ENCODE measurements at places on chromosomes 3 and 15.

DNA sequence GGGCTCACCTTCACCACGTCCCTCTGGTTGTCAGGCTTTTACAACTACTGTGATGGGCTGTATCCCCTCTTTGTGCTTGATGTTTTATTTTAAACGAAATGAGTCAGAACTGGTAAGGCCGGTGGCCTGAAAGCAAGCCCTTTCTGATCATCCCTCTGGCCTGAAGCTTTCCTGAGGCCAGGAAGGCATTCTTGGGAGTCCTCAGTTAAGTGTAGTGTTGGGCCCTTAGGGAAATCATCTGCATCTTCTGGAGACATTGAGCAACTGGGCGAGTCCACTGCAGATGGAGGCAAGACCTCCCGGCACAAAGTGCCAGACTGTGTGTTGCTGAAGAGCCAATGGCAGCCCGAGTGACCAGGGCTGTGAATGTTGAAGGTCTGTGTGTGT, 33.0 kb upstream of the AMOTL2 start:
- DNase-seq, result no peak

DNA sequence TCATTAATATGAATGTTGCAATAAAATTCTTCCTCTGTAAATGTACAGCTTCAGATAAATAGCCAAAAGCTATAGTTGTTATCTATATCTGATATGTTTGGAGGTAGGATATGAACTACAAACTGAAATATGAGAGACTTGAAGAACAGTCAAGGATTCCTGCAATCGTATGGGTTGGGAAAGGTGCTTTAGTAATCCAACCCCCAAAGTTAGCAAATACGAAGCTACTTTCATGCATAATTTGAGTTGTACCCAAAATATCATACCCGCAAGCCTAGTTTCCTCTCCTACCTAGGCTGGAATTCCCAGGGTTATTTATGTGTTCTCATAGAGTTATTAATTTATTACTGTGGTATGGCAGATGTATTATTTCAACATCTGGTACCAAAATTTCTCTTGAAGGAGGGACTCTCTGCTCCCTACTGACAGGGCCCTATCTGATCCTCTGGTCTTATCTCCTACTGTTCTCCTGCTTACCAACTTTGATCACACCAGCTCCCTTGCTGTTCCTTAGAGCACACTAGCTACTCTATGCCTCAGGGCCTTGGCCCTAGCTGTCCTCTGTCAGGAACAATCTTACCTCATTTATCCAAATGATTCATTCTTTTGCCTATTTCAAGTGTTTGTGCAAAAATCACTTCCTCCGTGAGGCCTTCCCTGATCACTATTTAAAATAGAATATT, 140.4 kb upstream of the CCDC54 start:
- DNase-seq, result no peak

DNA sequence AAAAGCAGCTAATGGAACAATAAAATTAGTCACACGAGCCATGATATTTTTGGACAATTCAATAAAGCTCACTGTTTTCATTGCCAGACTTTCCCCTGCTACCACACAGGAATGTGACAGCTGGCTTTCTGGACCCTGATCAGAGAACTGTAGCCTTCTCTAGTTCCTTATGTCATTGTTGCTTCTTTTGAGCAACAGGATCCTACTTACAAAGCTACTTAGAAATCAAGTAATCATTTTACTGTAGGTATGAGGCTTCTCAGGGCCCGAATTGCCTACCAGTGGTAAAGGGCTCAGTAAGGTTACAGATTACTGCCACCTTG, 94.3 kb upstream of the AADACL2 start:
- no peak for DNase-seq

GRCh38 chr3:128727996-128728395, 2.0 kb downstream of the RAB7A start:
- DNase-seq, result no peak

DNA sequence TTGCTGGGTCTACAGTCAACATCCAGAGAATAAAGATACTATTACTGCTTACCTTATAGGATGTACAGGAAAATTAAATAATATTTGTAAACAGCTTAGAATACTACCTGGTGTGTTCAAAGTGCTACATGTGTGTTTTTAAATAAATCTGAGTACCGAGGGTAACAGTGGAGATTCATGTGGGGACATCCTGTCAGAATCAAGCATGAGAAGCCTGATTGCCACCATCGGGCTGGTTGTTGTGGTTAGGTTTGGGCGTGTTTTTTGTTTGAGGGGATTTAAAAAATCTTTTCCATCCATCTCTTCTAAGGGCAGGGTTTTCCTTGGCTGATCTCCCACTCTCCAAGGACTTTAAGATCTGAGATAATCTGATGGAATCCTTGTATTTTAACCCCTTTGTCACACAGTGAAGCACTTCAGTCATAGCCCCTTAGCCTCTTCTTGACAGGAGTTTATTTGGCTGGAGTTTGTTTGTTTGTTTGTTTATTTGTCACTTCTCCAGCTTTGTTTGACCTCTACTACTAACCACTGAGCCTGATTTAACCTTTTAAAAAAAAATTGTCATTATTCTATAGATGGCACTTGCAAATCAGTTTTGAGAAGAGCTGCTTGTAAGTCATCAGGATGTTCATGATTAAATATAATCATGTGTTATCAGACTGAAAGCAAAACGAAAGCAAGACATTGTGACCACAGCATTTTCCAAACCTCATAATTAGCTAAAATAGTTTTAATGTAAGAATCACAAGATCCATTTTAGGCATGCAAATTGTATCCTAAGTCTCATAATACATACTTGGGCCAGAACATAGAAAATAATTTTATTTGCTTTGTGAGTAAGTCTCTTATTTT, 72.8 kb upstream of the RARB start:
- DNase-seq, result no peak

DNA sequence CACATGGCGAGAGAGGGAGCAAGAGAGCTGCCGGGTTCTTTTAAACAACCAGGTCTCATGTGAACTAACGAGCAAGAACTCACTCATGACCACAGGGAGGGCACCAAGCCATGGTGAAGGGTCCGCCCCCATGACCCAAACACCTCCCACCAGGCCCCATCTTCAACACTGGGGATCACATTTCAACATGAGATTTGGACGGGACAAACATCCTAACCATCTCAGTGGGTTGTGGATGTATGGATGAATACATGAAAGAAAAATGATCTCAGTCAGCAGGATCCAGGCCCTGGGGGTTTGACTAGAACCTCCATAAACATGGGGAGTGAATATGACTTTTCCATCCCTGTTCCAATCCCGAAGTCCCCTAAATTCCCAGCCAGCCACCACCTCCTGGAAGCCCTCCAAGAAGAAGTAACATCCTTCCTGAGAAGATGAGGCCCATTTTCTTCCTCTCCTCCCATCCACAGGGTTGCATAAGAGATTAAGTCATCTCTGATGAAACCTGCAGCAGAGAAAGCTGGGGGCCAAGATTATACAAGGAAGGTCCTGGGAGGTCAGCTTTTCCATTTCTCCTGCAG, 9.5 kb downstream of the CAV3 start:
- DNase-seq, result peak; percentile 61

DNA sequence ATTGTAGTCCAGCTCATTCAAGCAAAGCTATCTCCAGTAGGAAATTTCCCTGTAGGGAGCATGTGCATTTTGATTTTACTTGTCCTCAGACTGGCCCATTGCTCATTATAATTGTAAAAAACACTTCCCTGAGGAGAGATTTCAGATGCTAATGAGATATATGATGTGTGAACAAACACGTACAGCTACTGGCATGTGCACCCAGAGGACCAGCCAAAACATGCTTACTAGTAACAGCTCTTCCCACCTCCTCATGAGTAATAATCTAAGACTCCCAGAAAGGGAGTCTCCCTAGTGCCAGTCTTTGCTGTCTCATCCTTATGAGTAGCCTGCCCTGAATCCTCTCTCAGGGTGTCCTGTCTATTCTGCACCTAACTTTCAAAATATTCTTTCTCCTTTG, 43.4 kb downstream of the FBXO22 start:
- DNase-seq, result peak; percentile 20

DNA sequence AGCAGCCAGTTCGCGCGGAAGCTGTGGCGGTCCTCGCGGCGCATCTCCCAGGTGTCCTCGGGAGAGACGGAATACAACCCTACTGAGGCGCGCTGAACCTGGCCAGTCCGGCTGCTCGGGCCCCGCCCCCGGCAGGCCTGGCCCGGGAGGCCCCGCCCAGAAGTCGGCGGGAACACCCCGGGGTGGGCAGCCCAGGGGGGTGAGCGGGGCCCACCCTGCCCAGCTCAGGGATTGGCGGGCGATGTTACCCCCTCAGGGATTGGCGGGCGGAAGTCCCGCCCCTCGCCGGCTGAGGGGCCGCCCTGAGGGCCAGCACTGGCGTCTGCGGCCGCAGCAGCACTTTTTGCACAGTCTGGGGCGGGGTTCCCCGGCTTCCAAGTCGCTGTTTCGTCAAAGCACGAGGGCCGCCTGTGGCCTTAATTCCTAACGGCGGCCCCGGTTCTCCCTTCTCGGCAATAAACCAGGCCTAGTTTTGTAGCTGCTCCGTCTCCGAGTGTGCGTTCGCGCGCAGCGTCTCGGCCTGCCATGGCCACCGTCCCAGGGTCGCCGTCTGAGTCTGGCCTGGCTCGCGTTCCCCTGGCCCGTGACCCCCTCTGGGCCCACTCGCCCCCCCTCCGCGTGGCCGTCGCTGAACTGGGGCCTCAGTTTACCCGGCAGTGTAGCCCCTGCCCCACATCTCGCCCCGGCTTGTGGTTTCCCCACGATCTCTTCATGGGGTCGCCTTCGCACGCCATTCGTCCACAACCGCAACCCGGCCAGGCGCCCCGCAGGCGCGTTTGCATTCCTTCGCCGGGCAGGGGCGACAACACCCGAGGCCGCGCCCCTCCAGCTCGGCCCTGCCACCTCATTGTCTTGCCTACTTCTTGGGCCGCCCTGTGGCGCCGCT, 30.0 kb downstream of the NBEAL2 start:
- DNase-seq, result peak; percentile 90
